A549 treated with RU486 at 1 μM for 4 hours (cell line): ENCODE measurements at places on chromosomes 3 and 15. TPM values are rescaled to one million over a fixed set of nuclear protein-coding genes. Genes with fewer than 3 reads are reported as not detected.

The DOCK3 gene
- total RNA-seq: 0.27 to 0.39 TPM (median 0.34 TPM) in 5 replicates

The CGNL1 gene
- total RNA-seq: 1.4 to 1.6 TPM (median 1.5 TPM) in 5 replicates

The CLDN18 gene
- total RNA-seq: not detected in 5 replicates

The LDHAL6B gene
- total RNA-seq: not detected in 5 replicates

The CX3CR1 gene
- not detected in 5 replicates for total RNA-seq

The POLR2H gene
- 72.7 to 79.0 TPM (median 75.1 TPM) in 5 replicates for total RNA-seq

The CASR gene
- total RNA-seq: not detected in 5 replicates

The IL5RA gene
- total RNA-seq: not detected in 5 replicates

The ST8SIA2 gene
- total RNA-seq: 0.16 to 0.80 TPM (median 0.54 TPM) in 5 replicates

The CTXN2 gene
- 0.02 TPM in 1 of 5 replicates, not detected in the others for total RNA-seq

The PRR23B gene
- not detected in 5 replicates for total RNA-seq

The PLSCR4 gene
- total RNA-seq: 3.9 to 7.0 TPM (median 4.6 TPM) in 5 replicates

The FSIP1 gene
- 0.32 to 1.0 TPM (median 0.59 TPM) in 5 replicates for total RNA-seq

The FBXO40 gene
- not detected in 5 replicates for total RNA-seq

The RYK gene
- 20.8 to 36.9 TPM (median 28.1 TPM) in 5 replicates for total RNA-seq

The ST3GAL6 gene
- 0.40 to 1.9 TPM (median 0.96 TPM) in 5 replicates for total RNA-seq

The NRROS gene
- total RNA-seq: not detected in 5 replicates

The GNAT1 gene
- total RNA-seq: not detected in 5 replicates

The RPUSD2 gene
- total RNA-seq: 12.0 to 17.8 TPM (median 17.0 TPM) in 5 replicates

The MORC1 gene
- total RNA-seq: not detected in 5 replicates

The MRAS gene
- total RNA-seq: 7.1 to 12.2 TPM (median 8.5 TPM) in 5 replicates

The PRC1 gene
- total RNA-seq: 180 to 253 TPM (median 211 TPM) in 5 replicates

The IGSF10 gene
- total RNA-seq: 0.49 to 0.82 TPM (median 0.55 TPM) in 5 replicates

The PPP1R14D gene
- total RNA-seq: 0.28 to 0.38 TPM in 2 of 5 replicates, not detected in the others

The SRGAP3 gene
- total RNA-seq: 0.19 to 0.95 TPM (median 0.77 TPM) in 5 replicates

The CYP11A1 gene
- not detected in 5 replicates for total RNA-seq

The RFTN1 gene
- 2.9 to 3.4 TPM (median 3.2 TPM) in 5 replicates for total RNA-seq

The VGLL4 gene
- total RNA-seq: 27.8 to 32.8 TPM (median 30.8 TPM) in 5 replicates

The CACNA2D3 gene
- total RNA-seq: 0.03 to 0.05 TPM in 2 of 5 replicates, not detected in the others

The C15orf62 gene
- total RNA-seq: 0.05 to 0.10 TPM (median 0.07 TPM) in 4 of 5 replicates, not detected in the other

The AHSG gene
- 0.18 TPM in 1 of 5 replicates, not detected in the others for total RNA-seq

The ARHGAP31 gene
- total RNA-seq: 0.88 to 2.0 TPM (median 1.7 TPM) in 5 replicates

The TAGLN3 gene
- total RNA-seq: 0.46 TPM in 1 of 5 replicates, not detected in the others
